ENCODE measurements at places on chromosomes 6 and 20.
A peak's percentile ranks its signal among the peaks of the same experiment; 100 is the strongest.

GRCh38 chr6:148747471-148748165 is 788 bp downstream of the UST start:
- DNase-seq, result peak; percentile 38

- no peak for DNase-seq
Observed at GRCh38 chr6:100121854-100122609, 128.0 kb upstream of the MCHR2 start.

DNA sequence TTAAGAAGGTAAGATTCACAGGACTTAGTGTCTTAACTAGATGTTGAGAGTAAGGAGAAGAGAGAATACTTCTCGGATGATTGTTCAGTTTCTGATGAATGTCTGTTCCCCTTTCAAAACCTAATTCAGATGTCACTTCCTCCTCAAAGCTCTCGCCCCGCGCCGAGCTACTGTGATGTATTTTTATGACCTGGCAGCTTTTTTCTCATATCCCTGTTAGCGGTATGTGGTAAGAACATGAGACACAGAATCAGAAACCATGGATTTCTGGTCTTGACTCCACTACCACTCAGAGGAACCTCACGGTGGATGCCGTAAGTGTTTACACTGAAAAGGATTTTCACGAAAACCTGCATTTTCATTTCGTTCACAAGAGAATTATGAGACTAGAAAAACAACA is 48.4 kb downstream of the CEP43 start:
- DNase-seq, result no peak

GRCh38 chr6:168107191-168107983 is 28.4 kb upstream of the FRMD1 start:
- peak; percentile 11 for DNase-seq

DNA sequence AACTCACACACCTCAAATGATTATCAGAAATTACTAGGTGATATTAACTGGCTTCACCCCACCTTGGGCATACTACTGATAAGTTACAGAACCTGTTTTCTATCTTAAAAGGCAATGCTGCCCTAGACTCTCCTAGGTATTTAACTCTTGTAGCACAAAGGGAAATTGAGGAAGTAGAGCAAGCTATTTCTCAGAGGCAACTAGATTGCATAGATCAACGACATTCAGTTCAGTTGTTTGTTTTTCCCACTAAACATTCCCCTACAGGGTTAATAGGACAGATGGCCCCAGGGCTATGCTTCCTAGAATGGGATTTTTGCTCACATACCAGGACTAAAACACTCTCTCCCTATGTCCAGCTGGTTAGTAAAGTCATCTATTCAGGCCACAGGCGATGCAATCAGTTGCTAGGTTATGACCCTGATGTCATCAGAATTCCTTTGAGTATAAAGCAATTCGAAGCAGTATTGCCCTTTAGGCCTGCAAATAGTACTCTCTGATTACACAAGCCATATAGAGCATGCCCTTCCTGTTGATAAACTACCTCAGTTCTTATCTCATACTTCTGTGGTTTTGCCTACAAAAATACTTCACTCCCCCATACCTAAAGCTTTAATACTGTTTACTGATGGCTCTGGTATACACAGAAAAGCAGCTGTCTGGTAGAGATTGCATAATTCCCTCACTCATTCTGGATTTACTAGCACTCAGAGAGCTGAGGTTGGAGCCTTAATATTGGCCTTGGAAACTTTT is 67.4 kb upstream of the ASCC3 start:
- DNase-seq, result peak; percentile 6

- DNase-seq, result peak; percentile 38
Observed at GRCh38 chr6:87483929-87484328, 11.2 kb downstream of the SLC35A1 start.

DNA sequence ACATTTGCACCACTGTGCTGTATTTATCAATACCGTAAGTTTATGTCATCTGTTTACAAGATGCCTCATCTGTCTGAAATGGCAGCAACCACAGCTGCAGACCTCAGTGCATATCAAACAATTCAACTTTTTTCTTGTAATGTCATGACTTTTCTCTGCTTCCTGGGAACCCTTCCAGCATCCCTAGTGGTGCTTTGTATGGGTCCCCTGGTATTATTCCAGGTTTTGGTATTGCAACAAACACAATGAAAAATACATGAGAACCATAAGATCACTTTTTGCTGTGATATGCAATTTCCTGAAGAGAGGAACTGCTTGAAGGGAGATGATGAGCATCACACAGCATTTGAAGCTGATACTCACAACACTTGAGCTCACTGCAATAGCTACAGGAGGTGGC is 12.0 kb upstream of the TXNDC5 start:
- peak; percentile 84 for DNase-seq

GRCh38 chr6:33411632-33412005 is 805 bp downstream of the PHF1 start:
- DNase-seq, result no peak

DNA sequence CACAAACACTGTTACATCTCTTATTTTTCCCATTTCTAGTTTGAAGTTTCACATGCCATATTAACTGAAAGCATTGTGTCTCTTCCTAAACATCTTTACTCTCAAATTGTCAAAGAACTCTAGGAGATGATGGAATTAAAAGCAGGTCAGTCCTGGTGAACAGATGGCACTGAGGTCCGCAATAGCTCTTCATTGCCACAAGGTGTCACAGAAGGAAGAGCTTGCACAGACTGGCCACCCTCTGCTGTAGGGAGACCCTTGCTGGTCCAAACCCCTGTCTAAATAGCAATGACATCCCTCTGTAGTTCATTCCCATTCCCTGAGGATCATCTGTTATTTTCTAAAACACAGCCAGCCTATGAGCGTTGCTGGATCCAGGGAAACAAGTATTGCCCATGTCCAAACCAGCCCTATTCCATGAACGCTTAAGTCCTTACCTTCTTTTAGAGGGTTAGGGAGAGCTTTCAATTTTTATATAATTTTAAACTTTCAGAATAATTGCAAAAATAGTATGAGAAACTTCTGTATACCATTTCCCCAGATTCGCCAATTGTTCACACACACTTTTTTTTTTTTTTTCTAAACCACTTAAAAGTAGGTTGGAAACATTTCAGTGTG is 10.1 kb upstream of the HDAC2 start:
- DNase-seq, result peak; percentile 37

GRCh38 chr6:128731249-128732165 is 151.4 kb upstream of the LAMA2 start:
- DNase-seq, result peak; percentile 81

DNA sequence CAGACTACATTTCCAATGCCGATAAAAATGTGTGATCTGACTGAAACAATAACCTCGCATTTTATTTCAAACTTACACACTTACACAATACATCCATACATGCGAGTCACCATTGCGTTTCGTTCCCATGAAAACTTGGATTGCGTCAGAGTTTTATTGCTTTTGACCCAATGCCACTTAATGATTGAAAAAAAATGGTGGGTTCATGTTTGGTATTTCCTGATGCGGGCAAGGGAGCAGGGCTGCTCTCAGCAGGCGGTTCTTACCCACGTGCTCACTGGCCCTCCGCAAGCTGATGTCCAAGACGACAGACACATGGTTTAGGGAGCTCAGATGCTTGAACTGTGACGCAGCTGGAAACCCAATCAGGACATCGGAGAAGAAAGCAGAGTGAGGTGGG is 281.0 kb upstream of the SULF2 start:
- peak; percentile 87 for DNase-seq

DNA sequence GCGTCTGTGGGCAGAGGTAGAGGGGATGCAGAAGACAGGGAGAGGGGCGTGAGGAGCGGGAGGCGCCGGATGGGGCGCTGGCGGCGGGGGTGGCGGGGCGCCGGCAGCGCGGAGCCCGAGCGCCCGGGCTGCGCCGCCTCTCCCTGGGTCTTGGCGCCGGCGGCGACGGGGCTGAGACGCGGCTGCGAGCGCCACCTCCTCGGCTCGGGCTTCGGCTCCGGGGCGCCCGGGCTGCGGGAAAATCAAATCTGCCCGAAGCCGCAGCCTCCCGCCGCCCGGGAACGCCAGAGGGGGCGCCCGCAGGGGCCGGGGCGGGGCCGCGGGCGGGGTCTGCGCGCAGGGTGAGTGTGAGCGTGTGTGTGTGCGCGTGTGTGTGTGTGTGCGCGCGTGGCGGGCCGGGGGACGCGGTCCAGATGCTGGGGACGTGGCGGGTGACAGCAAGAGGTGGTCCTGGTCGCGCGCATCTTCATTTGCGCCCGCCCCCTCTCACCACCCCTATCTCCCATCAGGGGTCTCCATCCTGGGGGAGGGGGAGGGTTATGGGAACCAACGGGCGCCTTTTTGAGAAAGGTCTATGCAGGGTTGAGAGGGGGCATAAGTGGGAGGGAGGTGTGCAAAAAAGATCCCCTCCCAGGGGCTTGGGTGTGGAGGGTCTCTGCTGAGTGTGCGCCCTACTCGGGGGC is 646 bp upstream of the CPNE5 start:
- no peak for DNase-seq

GRCh38 chr6:152062476-152062875 is 255.0 kb downstream of the ESR1 start:
- DNase-seq, result no peak

DNA sequence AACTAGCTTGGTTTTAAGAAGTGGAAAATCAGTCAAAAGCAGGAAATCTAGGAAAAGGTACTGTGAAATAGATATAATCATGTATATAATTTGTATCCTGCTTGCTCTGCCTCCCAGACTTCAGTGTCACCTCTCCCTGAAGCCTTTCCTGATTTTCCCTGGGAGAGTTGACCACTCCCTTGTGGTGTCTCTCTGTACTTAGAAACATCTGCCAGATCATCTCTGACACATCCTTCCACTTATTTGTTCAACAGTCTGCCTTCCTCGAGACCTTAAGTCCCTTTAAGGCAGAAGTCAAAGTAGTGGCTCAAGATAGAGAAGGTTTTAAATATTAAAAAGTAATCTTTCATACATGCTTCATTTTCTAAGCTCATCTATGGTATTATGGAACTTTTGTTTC is 236.5 kb downstream of the CDKAL1 start:
- DNase-seq, result no peak

- peak; percentile 6 for DNase-seq
Observed at GRCh38 chr20:10263385-10264165, 44.9 kb downstream of the SNAP25 start.

DNA sequence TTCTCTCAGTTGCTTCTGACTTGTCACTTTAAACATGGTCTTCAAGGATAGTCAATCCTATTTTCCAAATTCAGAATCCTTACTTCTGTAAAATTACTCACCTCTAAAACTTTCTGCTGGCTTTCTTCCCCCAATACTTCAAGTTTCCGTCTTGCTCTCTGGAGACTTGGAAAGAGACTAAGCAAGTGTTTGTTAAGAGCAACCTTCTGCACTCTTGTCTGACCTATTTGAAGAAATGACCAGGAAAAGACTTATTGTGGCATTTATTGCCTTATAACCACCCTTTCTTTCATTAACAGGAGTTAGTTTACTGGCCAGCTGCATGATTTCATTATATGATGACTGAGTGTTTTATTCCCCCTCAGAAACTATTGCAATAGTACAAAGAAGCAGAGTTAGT is 181.0 kb downstream of the TBC1D7 start:
- no peak for DNase-seq

- no peak for DNase-seq
Observed at GRCh38 chr6:90266905-90267621, 29.6 kb downstream of the BACH2 start.

- DNase-seq, result peak; percentile 91
Observed at GRCh38 chr6:12490904-12491571, 200.9 kb downstream of the EDN1 start.

- DNase-seq, result no peak
Observed at GRCh38 chr6:71045296-71045695, 88.4 kb upstream of the B3GAT2 start.

- DNase-seq, result no peak
Observed at GRCh38 chr20:58136149-58136484, 92.3 kb downstream of the ANKRD60 start.

DNA sequence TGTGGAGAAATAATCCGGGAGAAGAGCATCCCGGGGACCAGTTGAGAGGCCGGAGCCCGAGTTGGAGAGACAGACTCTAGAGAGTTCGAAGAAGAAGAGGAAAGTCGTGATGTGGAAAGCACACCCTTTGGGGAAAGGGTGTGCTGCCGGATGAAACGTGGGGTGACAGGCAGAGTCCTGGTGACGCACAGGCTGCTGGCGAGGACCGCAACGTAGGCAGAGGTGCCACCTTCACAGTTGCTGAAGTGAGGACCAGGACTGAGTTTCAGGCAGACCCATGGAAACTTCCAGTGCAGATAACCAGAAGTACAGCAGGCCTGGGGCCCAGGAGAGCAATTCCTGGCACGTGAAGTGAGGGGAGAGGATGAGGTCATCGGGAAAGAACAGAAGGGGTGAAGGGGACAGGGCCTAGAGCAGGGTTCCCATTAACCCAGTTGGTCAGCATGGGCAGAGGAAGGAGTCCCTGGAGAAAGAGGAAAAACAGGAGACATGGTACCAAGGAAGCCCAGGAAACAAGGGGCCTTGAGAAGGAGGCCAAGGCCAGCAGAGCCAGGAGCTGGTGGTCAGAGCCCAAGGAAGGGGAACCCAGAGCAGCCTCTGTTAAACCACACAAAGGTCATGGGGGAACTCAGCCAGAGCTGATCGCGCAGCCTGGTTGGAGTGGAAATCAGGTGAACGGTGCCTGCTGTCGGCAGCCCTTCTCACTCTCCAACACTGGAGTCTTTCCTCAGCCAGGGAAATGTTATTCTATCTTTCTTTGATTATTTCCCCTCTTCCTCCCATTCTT is 84.1 kb downstream of the PRND start:
- no peak for DNase-seq

- DNase-seq, result no peak
Observed at GRCh38 chr6:52363228-52363867, 1.4 kb downstream of the PAQR8 start.

GRCh38 chr20:34575271-34575670 is 16.8 kb downstream of the MAP1LC3A start:
- DNase-seq, result no peak

DNA sequence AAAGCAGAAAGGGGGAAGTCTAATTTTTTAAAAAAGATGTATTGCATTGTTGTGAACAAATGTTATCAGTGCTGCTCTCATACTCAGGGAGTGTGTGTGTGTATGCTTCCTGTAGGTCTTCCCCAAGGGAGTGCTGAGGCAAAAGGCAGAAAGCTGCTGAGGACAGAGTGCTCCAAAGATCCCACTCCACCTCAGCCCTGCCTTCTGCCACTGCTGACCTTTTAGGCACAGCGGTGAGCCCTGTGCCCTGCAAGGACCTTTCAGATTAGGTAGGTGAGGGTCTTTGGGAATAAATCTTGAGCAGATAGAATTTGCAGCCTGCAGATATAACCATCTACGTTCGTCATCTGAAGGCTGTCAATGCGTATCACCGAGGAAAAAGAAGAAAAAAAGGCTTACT is 756.4 kb upstream of the MMS22L start:
- no peak for DNase-seq

DNA sequence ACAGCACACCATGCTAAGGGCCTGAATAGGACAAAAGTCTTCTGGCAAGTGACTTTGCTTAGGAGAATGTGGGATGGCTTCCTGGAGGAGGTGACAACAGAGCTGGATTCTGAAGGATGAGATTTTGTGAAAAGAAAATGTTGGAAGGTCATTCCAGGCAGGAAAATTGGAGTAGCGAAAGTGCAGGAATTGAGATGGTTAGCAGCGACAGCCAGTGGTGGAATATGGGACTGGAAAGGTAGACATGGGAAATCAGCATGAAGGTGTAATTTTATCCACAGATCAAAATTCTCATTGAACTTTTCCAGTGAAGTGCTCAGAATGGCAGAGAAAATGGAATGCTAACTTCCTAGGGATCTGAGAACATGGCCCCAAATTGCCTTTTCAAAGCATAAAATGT is 5.7 kb upstream of the BACH2 start:
- DNase-seq, result no peak

Data from cardiac fibroblast (primary cell).